ENCODE measurements at places on chromosomes 5 and 9. TPM values are rescaled to one million over a fixed set of nuclear protein-coding genes. Genes with fewer than 3 reads are reported as not detected.

- no peaks in the 10 kb centered on the region for H3K27me3 ChIP-seq
- no peaks in the 10 kb centered on the region for H3K36me3 ChIP-seq
- DNase-seq, result no peak
- H3K27ac ChIP-seq, result no peak overlapping the region
Measured at GRCh38 chr5:123543438-123543837, 31.5 kb downstream of the CSNK1G3 start.

DNA sequence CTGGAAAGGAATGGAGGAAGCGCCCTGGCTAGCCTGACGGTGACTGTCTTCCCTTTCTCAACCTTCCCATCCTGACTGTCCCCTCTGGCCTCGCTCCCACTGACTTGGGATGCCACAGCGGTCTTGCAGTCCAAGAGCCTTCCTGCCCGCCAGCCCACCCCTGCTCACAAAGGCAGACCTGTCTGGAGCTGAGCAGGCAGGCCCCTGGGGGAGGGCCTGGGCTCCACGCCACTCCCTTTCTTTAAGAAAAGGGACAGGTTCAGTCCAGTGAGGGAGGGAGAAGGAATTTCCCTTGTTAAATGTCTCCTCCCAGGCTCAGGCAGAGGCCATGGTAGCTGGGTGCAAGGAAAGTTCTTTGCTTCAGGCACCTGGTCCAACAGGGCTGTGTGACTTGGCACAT, 18.1 kb downstream of the FGF1 start:
- no peaks in the 10 kb centered on the region for H3K4me1 ChIP-seq
- H3K27ac ChIP-seq, result no peak overlapping the region
- no peak for DNase-seq

GRCh38 chr5:141560151-141560550, 58.6 kb downstream of the DIAPH1 start:
- DNase-seq, result no peak
- no peaks in the 10 kb centered on the region for H3K27me3 ChIP-seq
- peaks cover 18% of the 10 kb centered on the region for H3K4me1 ChIP-seq

GRCh38 chr5:149545327-149545726, 5.9 kb downstream of the CSNK1A1 start:
- no peak overlapping the region for H3K4me3 ChIP-seq
- peaks cover 10% of the 10 kb centered on the region for H3K36me3 ChIP-seq
- no peak overlapping the region for H3K27ac ChIP-seq

DNA sequence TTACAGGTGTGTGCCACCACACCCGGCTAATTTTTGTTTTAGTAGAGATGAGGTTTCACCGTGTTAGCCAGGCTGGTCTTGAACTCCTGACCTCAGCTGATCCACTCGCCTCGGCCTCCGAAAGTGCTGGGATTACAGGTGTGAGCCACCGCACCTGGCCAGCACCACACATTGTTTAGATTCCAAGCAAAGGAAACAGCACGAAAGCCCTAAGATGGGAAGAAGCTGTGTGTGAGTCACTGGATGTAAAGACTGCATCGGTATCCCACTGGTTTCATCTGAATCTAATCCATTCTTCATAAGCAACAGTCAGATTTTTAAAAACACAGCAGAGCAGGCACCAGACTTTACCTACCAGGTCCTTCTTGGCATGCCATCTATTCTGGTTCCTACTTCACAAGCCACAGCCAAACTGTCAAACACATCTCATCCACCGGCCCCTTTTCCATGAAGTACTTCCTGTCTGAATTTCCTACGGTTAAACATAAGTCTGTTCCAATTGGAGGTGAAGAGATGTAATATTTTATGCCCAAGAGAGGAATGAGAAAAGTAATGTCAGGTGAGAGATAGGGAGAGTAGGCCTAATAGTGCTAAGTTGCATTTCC, 17.4 kb downstream of the UBTD2 start:
- no peaks in the 10 kb centered on the region for H3K36me3 ChIP-seq
- H3K4me3 ChIP-seq, result no peak overlapping the region
- no peaks in the 10 kb centered on the region for H3K27me3 ChIP-seq
- 0 out of 2 replicates have a peak overlapping the region, but pooled peaks have one; percentile 12 for H3K27ac ChIP-seq
- no peaks in the 10 kb centered on the region for H3K4me1 ChIP-seq

DNA sequence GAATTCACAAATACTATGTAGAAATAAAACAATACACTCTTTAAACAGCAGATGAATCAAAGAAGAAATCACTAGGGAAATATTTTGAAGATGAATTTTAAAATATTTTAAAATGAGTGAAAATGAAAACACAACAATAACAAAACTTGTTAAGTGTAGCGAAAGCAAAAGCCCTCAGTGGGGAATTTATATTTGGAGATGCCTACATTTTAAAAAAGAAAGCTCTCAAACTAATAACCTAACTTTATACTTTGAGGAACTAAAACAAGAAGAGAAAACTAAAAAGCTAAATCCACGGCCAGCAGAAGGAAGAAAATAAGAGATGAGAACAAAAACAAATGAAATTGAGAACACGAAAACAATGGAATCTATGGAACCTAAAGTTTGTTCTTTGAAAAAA, 22.7 kb downstream of the SPDL1 start:
- peaks cover 13% of the 10 kb centered on the region for H3K36me3 ChIP-seq
- no peak overlapping the region for H3K27ac ChIP-seq
- H3K4me1 ChIP-seq, result no peaks in the 10 kb centered on the region
- no peak for DNase-seq

DNA sequence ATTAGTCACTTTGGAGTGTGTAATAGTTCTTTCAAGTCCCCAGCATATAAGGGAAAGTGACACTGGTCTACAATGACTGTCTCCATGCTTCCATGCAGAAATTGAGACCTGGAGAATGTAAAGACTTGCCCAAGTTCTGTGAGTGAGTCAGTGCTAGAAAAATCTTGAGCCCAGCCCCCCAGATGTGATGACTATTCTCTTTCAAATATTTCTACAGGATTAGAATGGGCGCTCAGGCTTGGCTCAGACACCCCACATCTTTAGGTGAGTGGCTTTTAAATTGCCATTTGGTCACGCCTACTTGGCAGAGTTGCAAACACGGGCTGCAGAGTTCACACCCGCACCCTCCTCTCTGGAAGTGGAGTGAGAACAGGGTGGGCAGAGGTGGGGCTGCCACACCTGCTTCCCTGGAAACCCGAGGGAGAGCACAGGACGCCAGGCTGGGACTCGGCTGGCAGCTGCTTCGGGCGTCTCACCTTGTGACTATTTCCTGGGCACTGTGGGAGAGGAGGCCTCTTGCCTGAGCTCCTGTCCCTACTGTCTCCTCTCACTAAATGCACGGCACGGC, 37.6 kb downstream of the ROPN1L start:
- 0 out of 2 replicates have a peak, but pooled peaks cover 4% of the 10 kb centered on the region for H3K27me3 ChIP-seq
- H3K36me3 ChIP-seq, result no peaks in the 10 kb centered on the region

- peaks cover 3% of the 10 kb centered on the region for H3K4me1 ChIP-seq
- no peaks in the 10 kb centered on the region for H3K27me3 ChIP-seq
- no peak for DNase-seq
- no peak overlapping the region for H3K4me3 ChIP-seq
- no peak overlapping the region for H3K27ac ChIP-seq
Measured at GRCh38 chr5:172773481-172774469, 2.8 kb upstream of the DUSP1 start.

DNA sequence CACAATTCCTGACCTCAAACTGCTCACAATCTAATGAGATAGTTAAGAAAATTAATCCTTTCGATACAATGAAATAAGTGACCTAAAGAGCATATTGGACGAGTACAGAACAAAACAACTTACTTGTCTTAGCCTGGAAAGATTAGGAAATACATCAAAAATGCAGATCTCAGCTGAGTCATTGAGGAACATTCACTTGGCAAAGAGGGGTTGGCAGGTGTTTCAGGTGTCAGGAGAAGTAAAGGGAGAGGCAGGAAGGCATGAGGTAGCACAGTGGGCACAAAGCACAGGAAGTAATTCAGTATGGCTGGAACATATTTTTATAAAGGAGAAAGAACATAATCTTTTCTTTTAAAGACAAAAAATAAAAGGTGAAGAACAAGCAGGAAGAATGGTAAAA, 628.8 kb upstream of the RGMB start:
- H3K27me3 ChIP-seq, result no peaks in the 10 kb centered on the region
- H3K4me1 ChIP-seq, result no peaks in the 10 kb centered on the region
- DNase-seq, result no peak
- H3K4me3 ChIP-seq, result no peak overlapping the region
- H3K27ac ChIP-seq, result no peak overlapping the region
- H3K36me3 ChIP-seq, result no peaks in the 10 kb centered on the region

GRCh38 chr9:111891910-111892499, 4.6 kb upstream of the UGCG start:
- DNase-seq, result no peak
- H3K27ac ChIP-seq, result no peak overlapping the region
- no peak overlapping the region for H3K4me3 ChIP-seq
- H3K27me3 ChIP-seq, result no peaks in the 10 kb centered on the region
- H3K4me1 ChIP-seq, result peaks cover 3% of the 10 kb centered on the region
- no peaks in the 10 kb centered on the region for H3K36me3 ChIP-seq

DNA sequence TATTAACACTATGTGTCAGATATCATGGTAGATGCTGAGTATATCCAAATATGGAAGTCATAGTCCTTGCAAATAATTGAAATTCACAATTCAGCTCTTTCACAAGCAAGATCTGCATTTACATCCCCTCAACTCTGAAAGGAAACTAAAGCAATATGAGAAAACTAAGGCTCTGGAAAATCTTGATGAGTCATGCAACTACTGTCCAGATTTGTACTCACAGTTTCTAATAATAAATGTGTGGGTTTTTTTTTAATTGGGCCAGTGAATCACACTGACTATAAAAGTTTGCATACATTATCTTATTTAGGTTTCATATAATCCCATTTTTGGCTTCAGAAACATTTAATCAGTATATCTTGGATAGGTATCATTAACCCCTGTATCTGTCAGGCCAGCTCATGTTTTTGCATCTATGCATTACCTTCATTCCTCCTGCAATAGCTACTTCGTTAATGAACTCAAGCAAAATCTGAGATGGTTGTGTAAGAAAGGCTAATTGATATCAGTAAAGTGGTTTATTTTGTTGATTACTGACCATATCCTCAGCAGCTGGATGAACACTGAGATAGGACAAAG, 58.7 kb upstream of the PRR16 start:
- H3K27me3 ChIP-seq, result no peaks in the 10 kb centered on the region
- H3K4me3 ChIP-seq, result no peak overlapping the region
- H3K36me3 ChIP-seq, result no peaks in the 10 kb centered on the region
- H3K27ac ChIP-seq, result no peak overlapping the region
- H3K4me1 ChIP-seq, result no peaks in the 10 kb centered on the region
- no peak for DNase-seq

GRCh38 chr5:127587246-127587917, 61.5 kb upstream of the CTXN3 start:
- DNase-seq, result no peak
- H3K27ac ChIP-seq, result no peak overlapping the region
- H3K36me3 ChIP-seq, result no peaks in the 10 kb centered on the region
- H3K27me3 ChIP-seq, result no peaks in the 10 kb centered on the region
- H3K4me3 ChIP-seq, result no peak overlapping the region
- H3K4me1 ChIP-seq, result peaks cover 3% of the 10 kb centered on the region

- DNase-seq, result no peak
- H3K27me3 ChIP-seq, result no peaks in the 10 kb centered on the region
- no peak overlapping the region for H3K4me3 ChIP-seq
- H3K36me3 ChIP-seq, result no peaks in the 10 kb centered on the region
- H3K27ac ChIP-seq, result no peak overlapping the region
- H3K4me1 ChIP-seq, result no peaks in the 10 kb centered on the region
Measured at GRCh38 chr5:172666251-172666650, 25.2 kb downstream of the NEURL1B start.

DNA sequence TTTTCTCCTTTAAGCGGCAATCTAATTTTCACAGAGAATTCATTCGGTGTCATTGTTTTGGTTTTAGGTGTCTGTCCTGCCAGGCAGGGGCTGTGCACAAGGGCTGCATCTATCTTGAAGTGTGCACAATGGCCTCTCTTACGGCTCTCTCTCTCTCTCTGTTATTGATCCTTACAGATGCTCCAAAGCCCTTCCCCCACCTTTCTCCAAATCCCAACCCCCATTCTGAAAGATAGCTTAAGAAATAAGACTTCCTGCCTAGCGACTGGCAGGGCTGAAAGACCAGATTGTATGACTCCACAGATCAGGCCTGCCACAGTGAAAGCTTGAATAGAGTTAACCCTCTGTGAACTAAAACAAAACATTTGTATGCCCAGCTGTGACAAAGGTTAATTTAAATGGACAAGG, 86.5 kb upstream of the NR5A1 start:
- peak overlapping the region; percentile 69 for H3K27ac ChIP-seq
- H3K27me3 ChIP-seq, result no peaks in the 10 kb centered on the region
- peak overlapping the region; percentile 29 for H3K4me3 ChIP-seq
- H3K36me3 ChIP-seq, result no peaks in the 10 kb centered on the region
- peak; percentile 71 for DNase-seq
- H3K4me1 ChIP-seq, result peaks cover 39% of the 10 kb centered on the region

- peaks cover 13% of the 10 kb centered on the region for H3K4me1 ChIP-seq
- H3K36me3 ChIP-seq, result no peaks in the 10 kb centered on the region
- no peak overlapping the region for H3K4me3 ChIP-seq
- no peak for DNase-seq
- H3K27ac ChIP-seq, result no peak overlapping the region
Measured at GRCh38 chr5:15794052-15794985, 294.3 kb downstream of the FBXL7 start.

- H3K4me3 ChIP-seq, result peak overlapping the region; percentile 22
- DNase-seq, result no peak
- peaks cover 7% of the 10 kb centered on the region for H3K36me3 ChIP-seq
- H3K27ac ChIP-seq, result no peak overlapping the region
- no peaks in the 10 kb centered on the region for H3K27me3 ChIP-seq
- peaks cover 24% of the 10 kb centered on the region for H3K4me1 ChIP-seq
Measured at GRCh38 chr9:81596679-81597418, 92.5 kb downstream of the TLE1 start.

- H3K4me3 ChIP-seq, result no peak overlapping the region
- no peaks in the 10 kb centered on the region for H3K27me3 ChIP-seq
- H3K27ac ChIP-seq, result no peak overlapping the region
- H3K36me3 ChIP-seq, result peaks cover 31% of the 10 kb centered on the region
Measured at GRCh38 chr5:32405507-32405906, 39.0 kb downstream of the ZFR start.

GRCh38 chr5:138986186-138986800, 111.2 kb upstream of the LRRTM2 start:
- DNase-seq, result no peak
- no peak overlapping the region for H3K27ac ChIP-seq
- H3K27me3 ChIP-seq, result no peaks in the 10 kb centered on the region
- no peaks in the 10 kb centered on the region for H3K36me3 ChIP-seq
- H3K4me3 ChIP-seq, result no peak overlapping the region

The CLIC3 gene
- not detected for total RNA-seq

The CCDC171 gene
- 2.3 TPM for total RNA-seq

The DOCK8 gene
- total RNA-seq, result 2.0 TPM

The IFNA21 gene
- total RNA-seq, result not detected

The LRRC19 gene
- not detected for total RNA-seq

The DAB2 gene
- 5.0 TPM for total RNA-seq

The STC2 gene
- total RNA-seq, result 53.1 TPM

The C5orf58 gene
- 1.6 TPM for total RNA-seq

The ESM1 gene
- total RNA-seq, result not detected
